Endothelial cell of coronary artery (primary cell): ENCODE measurements at places on chromosomes 3 and 15. TPM values are rescaled to one million over a fixed set of nuclear protein-coding genes. Genes with fewer than 3 reads are reported as not detected.

Gene PRICKLE2
- total RNA-seq: 5.9 and 14.8 TPM in 2 replicates

Gene HCN4
- not detected in 2 replicates for total RNA-seq

Gene RFT1
- 13.9 and 17.1 TPM in 2 replicates for total RNA-seq

Gene DOCK3
- total RNA-seq: under 0.01 TPM in 2 replicates

Gene SCN11A
- total RNA-seq: 0.09 TPM in 1 of 2 replicates, not detected in the other

Gene UROC1
- not detected in 2 replicates for total RNA-seq
